ENCODE measurements at places on chromosomes 7 and 10.

DNA sequence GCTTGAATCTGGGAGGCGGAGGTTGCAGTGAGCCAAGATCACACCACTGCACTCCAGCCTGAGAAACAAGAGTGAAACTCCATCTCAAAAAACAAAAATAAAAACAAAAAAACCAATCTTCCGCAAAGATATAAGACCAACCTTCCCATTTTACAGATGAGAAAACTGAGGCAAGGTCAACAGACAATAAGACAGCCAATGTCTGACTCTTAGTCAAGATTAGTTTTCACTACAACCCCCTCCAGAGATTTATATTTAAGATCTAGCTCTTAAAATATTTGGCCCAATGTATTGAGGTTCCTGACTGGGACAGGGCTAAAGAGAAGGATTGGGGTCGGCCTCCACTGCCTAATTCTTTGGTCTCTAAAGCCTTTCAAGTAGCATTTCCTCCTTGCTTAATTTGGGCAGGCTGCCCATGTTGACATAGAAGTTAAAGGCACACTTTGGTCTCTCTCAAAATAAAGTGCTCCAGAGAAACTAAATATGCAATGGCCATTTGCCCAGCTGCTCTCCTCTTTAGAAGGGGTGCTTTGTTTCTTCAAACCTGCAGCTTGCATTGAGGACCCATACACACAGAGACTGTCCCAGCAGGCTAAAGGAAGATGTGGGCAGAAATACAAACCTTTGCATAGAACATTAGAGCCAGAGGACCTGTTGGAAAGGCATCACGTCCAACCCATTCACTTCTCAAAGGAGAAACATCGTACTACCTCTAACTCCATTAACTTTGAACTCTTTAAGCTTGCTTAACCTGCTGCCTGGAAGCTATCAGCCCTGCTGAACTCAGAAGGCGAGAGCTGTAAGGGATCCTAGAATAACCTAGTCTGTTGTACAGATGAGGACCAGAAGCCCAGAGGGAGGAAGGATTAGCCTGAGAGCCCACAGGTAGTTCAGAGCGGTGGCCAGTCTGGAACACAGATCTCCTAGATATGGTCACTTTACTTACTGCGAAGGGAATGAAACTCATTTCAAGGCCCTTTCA lies 3.9 kb downstream of the TECTB start:
- no peak for DNase-seq

DNA sequence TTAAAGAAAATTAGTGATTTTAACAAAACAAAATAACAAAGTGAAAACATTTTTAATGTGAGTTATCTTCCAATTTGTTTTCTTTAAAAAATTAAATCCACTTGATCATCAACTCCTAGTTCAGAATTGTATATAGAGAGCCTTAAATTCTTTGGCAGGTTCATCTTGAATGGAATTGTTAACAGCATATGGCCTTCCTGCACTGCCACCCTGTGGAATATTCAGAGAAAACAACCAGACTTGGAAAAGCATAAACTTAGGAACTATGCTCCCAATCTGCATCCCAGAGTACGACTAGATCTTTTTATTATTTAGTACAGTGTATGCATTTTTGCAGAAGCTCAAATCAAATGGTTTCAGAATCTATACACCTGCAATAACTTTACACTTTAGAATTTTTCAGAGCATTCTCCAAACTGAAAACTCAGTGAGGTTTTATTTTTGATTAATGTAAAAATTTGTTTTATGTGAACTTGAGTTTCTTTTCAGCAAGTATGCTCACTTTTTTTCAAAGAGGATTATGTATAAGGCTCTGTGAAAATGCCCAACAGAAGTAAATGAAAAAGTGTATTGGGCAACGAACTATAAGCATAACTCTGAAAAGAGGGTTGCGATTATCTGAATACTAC lies 44.9 kb upstream of the ANK3 start:
- peak; percentile 32 for DNase-seq

DNA sequence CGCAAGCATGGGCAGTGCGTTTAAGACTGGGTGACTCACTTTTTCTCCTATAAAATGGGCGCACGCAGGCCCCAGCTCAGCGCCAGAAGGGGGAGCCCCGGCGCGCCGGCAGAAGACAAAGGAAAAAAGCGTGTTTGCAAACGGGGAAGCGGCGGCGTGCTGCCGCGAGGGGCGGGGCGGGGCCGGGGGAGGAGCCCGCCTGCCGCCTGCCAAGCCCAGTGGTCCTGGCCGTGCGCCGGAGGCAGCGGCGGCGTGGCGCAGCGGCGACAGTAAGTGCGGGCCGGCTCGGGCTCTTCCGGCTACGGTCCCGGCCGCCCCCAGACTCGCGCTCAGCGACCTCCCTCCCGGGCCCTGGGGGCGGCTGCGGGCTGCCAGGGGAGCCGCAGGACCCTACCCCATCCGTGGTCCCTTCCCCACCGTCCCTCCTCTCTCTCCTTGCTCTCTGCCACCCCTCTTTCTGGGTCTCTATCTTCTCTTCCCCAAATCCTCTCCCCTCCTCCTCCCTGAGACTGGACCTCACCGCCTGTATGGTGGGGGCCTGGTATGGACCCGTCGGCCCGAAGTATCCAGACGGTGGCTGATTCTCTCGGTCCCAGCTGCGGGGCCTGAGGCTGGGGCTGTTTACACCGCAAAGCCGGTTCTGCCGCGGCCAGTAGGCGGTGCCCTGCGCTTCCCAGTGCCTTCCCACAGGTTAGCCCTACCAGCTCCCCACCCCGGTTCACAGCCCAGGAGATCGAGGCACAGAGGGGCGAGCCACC lies at the start of gene SLC29A3:
Gene SLC29A3 (plus strand): TSS at position 218 of the 758 bp plus-strand sequence. CDS start 51 bp downstream, at position 269.
- DNase-seq = peak; percentile 76

DNA sequence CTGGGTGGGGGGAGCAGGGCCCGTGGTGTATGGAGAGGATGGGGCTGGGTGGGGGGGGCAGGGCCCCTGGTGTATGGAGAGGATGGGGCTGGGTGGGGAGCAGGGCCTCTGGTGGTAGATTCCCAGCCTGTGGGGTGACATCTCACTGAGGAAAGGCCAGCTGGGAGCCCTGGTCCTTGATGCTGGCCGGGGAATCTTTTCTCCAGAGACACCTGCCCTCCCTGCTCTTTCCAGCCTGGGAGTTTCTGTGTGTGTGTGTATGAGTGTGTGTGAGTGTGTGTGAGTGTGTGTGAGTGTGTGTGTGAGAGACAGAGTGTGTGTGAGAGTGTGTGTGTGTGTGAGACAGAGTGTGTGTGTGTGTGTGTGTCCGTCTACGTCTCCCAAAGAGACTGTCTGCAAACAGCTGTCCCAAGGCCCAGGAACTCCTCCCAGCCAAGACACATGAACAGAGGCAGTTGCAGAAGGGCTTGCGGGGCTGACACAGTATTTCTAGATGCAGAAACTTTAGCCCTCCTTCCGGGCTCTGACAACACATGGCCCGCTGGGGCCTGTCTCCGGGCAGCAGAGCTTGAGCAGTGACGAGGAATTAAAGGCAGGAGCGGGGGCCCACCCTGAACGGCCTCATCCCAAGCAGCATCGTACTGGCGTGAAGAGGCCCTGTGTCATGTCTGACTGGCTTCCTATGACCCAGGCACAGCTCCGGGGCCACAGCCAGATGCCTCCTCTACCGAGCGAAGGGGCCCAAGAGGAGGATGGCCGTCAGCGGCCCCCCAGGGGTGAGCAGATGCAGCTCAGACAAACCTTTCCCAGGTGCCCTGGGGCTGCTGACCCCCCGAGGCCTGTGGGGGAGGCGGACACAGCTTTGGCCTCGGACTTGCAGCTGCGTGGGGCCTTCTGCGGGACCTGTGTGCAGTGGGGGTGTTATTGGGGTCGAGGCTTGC lies 24.3 kb downstream of the FAM20C start:
- no peak for DNase-seq

DNA sequence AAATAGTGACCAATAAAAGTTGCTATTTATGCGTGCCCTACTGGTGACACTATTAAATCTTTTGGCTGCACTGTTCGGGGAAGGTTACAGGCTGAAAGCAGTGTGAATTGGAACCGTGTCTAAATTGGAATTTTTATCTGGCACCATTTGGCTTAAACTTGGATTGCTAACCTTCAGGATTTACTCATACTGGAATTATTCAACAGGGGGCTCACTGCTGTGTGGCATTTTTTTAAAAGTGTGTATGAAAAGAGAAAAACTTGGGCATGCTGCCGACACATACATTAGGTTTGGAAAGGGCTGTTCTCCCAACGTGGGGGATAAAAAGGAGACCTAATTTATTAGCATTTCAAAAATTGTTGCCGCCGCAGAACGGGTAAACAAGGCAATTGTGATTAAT lies 537.9 kb upstream of the MGMT start:
- no peak for DNase-seq

DNA sequence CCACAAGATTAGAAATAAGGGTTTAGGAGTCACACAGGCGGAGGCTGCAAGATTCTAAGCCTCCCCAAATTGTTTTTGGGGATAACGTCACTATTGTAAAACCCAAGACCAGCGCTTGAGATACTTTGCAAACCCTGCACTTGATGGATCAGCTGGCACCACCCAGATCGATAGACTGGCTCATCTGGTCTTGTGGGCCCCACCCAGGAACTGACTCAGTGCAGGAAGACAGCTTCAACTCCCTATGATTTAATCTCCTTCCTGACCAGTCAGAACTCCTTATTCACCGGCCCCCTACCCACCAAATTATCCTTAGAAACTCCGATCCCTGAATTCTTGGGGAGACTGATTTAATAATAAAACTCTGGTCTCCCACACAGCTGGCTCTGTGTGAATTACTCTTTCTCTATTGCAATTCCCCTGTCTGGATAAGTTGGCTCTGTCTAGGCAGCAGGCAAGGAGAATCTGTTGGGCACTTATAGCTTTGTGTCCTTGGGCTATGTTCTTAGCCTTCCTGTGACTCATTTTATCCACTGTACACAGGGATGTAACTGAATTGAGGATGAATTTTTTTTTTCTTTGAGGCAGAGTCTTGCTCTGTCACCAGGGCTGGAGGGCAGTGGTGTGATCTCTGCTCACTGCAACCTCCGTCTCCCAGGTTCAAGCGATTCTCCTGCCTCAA lies 64.4 kb upstream of the CARD11 start:
- DNase-seq = no peak

- no peak for DNase-seq
Observed at GRCh38 chr10:48550071-48550691, 54.7 kb downstream of the ARHGAP22 start.

GRCh38 chr10:4281190-4281825 lies 496.3 kb upstream of the KLF6 start:
- DNase-seq = no peak

DNA sequence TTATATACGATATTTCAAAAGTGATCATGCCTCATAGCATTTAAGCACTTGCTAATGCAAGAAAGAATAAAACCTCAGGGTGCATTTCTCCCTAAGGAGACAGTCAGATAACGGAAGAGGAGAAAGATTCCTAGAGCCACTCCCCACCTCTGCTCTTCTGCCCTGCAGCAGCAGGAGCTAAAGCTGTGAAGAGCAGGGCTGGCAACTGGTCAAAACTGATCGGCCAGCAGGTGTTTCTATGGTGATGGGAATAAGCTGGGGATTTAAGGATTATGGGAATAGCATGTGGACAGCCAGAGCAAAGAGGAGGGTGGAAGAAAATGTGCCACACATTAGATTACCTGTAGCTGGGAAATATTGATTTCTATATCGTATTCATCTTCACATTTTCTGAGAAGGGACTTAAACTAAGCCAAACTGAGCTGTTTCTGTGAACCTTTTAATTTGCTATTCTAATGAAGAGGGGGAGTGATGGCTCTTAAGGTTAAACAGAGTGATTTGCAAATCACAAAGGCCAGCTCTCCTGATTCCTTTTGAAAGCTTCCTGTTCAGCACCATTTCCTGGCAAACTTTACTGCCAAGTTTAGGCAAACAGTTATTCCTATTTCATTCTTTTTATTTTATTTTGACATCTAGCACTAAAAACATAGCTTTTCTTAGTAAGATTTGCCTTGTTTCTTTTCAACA lies 268.9 kb upstream of the PFKP start:
- no peak for DNase-seq

DNA sequence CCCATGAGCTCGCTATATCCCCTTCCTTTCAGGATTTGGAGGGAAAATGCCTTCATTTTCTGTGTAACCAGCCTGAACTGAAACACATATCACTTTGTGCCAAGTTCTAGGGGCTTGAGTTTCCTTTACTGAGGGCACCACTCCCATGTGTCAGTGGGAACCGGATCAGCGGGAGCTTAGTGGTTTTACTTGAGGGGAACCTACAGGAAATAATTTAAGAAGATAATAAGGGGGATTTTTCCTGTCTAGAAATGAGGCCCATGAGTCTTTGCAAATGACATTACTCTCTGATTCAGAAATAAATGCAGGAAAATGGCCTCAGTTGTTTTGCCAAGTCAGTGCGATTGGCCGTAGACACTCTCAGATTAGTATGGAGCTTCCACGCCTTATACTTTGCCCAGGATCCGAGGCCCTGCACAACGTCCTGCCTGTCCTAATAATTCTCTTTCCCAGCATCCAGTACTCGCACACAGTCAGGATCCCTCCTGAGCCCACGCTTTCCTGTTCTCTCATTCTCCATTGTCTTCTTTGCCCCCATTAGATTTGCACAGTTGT lies 86.4 kb upstream of the LYZL1 start:
- DNase-seq = no peak

GRCh38 chr10:96420228-96421009 lies 61.6 kb upstream of the OPALIN start:
- no peak for DNase-seq

GRCh38 chr7:28107960-28108359 lies 72.6 kb downstream of the JAZF1 start:
- DNase-seq = no peak

DNA sequence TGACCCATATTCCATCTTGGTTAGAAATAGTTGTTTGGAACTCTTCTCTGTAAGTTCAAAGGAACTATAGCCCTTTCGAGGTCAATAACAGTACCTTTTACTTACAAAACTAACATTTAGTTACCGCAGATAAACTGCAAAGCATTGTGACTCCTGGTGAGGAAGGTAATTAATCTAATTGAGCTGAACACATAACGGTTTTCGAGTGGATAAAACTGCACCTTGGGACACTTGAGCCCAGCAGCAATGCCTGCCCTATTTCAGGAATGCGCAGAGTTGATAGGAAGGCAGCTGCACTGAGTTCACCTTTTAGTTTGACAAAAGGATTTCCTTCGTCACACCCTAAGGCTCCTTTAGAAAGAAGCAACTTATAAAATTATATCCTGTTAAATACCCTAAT lies 75.4 kb downstream of the JAZF1 start:
- no peak for DNase-seq

- DNase-seq = no peak
Observed at GRCh38 chr10:96803288-96803664, 28.8 kb upstream of the LCOR start.

DNA sequence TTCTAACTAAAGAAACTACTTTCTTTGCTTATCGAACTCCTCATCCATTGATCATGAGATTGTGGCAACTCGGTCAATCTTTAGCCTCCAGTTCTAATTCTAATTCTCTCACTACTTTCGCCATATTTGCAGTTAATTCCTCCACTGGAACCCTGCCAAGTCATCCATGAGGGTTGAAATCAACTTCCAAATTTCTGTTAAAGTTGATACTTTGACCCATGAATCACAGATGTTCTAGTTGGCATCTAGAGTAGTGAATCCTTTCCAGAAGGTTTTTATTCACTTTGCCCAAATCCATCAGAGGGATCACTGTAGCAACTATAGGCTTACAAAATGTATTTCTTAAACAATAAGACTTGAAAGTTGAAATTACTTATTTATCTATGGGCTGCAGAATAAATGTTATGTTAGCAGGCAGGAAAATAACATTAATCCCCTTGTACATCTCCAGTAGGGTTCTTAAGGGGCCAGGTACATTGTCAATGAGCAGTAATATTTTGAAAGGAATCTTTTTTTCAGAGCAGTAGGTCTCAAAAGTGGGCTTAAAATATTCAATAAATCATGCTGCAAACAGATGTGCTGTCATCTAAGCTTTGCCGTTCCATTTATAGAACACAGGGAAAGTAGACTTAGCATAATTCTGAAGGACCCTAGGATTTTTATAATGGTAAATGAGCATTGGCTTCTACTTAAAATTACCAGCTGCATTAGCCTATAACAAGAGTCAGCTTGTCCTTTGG lies 39.4 kb downstream of the CCDC71L start:
- no peak for DNase-seq
